ENCODE measurements at places on chromosomes 3 and 15.

DNA sequence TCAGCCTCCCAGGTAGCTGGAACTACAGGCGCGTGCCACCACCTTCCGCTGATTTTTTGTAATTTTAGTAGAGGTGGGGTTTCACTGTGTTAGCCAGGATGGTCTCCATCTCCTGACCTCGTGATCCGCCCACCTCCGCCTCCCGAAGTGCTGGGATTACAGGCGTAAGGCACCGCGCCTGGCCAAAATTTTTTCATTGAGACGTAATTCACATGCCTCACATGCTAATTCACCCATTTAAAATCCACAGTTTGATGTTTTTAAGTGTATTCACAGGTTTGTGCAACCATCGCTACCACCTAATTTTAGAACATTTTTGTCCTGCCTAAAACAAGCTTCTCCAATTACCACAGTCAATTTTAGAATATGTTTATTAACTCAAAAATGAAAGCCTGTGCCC lies 37.1 kb downstream of the SELENOT start:
- DNase-seq: no peak

- no peak for DNase-seq
These were observed 31.4 kb downstream of the FSD2 start for GRCh38 chr15:82774496-82774895.

GRCh38 chr15:49748791-49749190 lies 127.9 kb downstream of the DTWD1 start:
- DNase-seq: no peak

GRCh38 chr3:31392568-31392967 lies 140.2 kb upstream of the STT3B start:
- no peak for DNase-seq

Measured in BJ (cell line).